ENCODE measurements at places on chromosomes 3 and 15.

GRCh38 chr3:161348796-161349400 is 22.4 kb downstream of the SPTSSB start:
- no peak for DNase-seq

DNA sequence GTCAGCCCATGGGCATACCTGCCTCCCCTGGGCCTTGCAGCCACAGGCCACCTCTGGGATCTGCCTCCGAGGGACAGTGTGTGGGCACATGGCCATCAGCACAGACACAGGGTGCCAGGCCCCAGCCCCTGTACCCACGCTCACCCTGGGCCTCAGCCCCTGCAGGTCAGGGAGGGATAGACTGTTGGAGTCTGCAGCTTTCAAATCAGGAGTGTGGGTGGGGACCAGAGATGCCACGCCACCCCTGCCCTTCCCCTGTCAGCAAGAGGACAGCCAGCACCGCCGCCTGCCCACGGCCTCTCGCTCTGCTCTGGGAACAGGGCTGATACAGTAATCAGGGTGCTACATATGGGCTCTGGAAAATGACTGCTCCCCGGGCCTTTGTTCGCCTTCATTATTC is 72.7 kb downstream of the DNAJB8 start:
- DNase-seq, result no peak

GRCh38 chr15:58308742-58309355 is 122.9 kb upstream of the LIPC start:
- no peak for DNase-seq

DNA sequence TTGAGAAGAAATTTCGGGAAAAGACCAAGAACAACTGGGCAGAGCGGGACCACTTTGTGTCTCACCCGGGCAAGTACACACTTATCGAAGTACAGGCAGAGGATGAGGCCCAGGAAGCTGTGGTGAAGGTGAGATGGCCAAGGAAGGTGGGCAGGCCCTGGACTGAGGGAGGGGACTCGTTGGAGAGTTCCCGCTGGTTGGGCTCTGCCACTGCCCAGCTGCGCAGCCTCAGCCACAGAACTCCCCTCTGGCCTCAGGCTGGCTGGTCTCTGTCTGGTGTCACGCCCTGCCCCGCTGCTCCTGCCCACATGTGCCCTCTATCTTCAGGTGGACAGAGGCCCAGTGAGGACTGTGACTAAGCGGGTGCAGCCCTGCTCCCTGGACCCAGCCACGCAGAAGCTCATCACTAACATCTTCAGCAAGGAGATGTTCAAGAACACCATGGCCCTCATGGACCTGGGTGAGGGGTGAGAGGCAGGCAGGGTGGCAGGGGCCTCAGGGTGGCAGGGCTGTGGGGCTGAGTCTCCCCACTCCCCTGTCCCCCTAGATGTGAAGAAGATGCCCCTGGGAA is 2.4 kb downstream of the PARP3 start:
- no peak for DNase-seq

DNA sequence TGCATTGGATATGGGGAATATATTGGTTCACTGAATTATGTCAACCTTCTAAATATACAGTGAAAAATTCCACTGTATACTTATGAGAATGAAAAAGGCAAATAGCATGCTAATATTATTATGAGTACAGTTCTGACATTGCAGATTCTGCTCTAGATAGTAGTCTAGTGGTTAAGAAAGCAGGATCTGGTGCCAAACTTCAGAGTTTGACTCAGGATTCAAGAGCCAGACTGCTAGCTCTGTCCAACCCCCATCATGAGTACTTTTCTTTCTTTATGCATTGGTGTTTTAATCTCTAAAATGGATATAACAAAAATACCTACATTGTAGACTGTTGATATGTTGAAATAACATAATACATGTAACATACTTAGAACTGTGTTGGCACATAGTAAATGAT is 57.3 kb upstream of the PLSCR4 start:
- DNase-seq, result peak; percentile 69
